Stimulated activated CD4-positive, alpha-beta T cell treated with anti-CD3 and anti-CD28 coated beads, Interleukin-15, amount 100 ng/mL, for 1 hour (primary cell): ENCODE measurements at places on chromosomes 1 and 21.

DNA sequence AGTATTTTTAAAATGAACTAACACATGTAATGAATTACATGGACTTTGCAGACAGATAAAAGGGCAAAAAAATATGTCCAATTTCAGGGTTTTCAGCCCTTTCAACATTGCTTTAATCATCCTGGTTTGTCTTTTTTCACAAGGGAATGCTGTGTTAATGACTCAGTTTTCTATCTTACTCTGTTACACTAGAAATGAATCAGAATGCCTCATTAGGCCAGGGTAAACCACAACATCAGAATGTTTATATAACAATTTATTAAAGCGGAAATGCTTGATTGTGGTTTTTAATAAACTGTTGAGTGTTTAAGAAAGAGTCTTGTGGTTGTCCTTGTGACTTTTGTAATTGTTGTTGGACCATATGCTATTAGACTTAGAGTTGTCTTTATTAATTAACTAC lies 13.5 kb downstream of the GORAB start:
- no peak for DNase-seq

- no peak for DNase-seq
Observed at GRCh38 chr21:37749132-37749531, 167.1 kb downstream of the KCNJ6 start.

- DNase-seq = no peak
Observed at GRCh38 chr1:1974834-1975233, 28.8 kb downstream of the CFAP74 start.

DNA sequence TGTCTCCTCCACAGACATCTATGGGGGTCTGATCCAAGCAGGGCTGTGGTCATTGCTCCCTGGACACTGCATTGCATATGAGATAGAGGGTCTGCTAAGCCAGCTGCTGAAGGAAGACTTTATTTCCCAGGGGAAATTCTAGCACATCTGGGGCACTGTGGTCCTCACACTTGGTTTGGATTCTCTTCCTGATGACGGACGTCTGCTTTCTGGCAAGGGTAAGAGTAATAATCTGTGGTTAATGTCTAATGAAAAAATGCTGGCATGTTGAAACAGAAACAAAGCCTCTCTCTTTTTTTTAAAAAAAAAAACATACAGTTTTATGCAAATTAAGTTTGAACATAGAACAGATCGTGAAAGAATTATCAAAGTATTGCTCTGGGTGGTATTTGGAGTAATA lies 553.9 kb downstream of the DPYD start:
- DNase-seq = no peak

- no peak for DNase-seq
Observed at GRCh38 chr1:160167580-160167979, 16.2 kb downstream of the ATP1A4 start.

DNA sequence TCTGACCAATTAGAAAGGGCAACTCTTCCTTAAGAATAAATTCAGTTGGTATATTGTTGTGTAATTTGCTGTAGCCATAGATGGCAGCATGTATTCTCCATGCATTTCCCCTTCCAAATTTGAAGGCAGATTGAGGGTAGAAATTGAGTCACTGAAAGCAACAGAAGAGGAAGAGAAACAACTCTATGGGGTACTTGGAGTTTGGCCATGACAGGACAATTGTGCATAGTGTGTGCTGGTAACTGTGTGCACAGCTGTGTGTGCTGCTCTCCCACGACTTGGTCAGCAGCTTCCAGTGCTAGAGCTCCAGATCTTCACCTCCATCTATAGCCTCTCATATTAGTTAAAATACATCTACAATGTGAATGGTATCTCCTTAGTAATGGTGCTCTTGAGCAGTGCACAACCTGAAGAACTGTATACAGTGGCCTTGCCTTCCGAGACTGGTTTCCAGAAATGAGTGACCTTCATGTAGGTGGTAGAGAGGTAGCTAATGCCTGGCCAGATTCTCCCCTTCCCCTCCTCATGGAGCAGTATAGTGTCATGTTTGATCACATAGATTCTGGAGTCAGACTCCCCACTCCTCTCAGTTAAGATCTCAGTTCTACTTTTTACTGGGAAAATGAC lies 882 bp upstream of the FCAMR start:
- DNase-seq = no peak

DNA sequence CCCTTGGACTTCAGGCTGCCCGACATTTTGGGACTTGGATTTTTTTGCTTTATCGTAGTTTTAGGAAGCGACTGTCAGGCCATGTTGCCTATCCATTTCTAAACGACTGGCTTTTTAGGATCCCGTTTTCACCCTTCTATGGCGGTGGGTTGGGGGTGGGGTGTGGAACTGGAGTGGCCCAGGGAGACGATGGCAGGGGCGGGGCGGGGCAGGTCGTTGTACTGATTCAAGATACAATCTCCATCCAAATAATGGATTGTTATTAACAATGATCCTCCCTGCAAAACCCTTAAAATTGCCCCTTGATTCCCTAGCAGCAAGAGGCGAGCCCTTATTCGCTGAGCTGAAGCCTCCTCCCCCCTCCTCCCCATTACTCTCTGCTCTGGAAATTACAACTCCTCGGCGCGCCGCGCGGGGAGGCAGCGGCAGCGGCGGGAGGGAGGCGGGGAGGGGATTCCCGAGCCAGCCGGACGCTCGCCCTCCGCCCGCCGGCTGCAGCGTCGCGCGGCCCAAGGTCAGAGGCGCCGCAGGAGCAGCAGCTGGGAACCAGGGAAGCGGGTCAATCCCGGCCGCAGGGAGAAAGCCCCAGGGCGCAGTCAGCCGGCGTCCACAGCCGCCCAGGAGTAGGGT lies at the start of gene TRIM67:
TSS of gene TRIM67 (plus strand) at position 392 of the 630 bp plus-strand sequence. CDS start 912 bp downstream, outside the sequence.
- no peak for DNase-seq

GRCh38 chr21:37437376-37438080 lies 71.0 kb downstream of the DYRK1A start:
- no peak for DNase-seq

GRCh38 chr1:44631333-44631646 lies 43.0 kb downstream of the TMEM53 start:
- no peak for DNase-seq

GRCh38 chr21:34642211-34643075 lies 26.4 kb upstream of the CLIC6 start:
- no peak for DNase-seq

DNA sequence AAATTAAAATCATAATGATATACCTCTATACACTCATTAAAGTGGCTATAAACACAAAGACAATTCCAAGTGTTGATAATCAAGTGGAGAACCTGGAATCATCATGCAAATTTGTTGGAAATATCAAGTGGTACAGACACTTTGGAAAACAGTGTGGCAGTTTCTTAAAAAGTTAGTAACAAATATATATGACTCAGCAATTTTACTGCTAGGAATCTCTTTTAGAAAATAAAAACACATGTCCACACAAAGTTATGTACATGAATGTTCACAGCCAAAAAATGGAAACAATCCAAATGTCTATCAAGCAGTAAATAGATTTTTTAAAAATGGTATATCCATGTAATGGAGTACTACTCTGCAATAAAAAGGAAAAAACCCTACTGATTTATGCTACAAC lies 375.6 kb downstream of the HLX start:
- DNase-seq = no peak

- no peak for DNase-seq
Observed at GRCh38 chr21:44370027-44370735, 16.8 kb downstream of the TRPM2 start.

GRCh38 chr1:205951746-205952145 lies 8.5 kb upstream of the SLC26A9 start:
- DNase-seq = no peak

GRCh38 chr1:89649783-89650182 lies 16.9 kb downstream of the LRRC8C start:
- DNase-seq = no peak

- DNase-seq = no peak
Observed at GRCh38 chr1:172809750-172810149, 150.8 kb downstream of the FASLG start.

GRCh38 chr1:214319938-214320337 lies 39.0 kb downstream of the SMYD2 start:
- DNase-seq = no peak

DNA sequence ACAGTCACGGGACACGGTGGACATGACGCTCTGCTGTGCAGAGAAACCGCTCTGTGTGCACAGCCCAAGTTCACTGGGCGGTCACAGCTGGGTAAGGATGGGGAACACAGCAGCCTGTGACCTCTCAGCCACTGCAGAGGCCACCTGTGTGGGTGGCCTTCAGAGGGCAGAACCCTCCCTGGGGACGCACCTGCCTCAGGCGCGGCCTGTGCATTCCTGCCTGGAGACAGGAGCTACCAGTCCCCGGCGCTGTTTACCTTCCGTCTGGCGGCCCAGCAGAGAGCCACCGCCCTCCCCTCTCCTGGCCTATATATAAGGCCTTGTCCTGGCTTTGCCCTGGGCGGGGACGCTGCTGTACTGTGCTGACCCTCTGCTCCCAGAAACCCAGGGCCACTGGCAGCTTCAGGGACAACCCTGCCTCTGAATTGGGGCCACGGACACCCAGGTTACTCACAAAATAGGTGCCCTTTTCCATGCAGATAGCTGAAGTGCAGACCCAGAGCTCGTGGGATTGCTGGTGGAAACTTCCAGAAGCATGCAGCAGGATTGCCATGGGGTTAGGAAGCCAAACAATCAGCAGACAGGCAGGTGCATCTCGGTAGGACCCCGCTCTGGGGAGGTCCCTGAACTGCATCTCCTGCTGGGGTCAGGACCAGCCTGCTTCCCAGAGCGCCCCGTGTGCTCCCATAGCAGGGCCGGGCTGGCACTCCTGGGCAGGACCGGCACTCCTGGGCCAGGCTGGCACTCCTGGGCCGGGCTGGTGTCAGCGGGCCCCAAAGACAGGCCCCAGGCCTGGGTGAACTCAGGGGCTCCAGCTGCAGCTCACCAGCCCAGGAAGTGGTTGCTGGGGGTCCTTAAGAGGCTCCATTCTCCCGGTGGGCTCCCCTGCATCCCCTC lies 83.6 kb downstream of the SIK1 start:
- no peak for DNase-seq

GRCh38 chr1:110084227-110085078 lies 14.0 kb upstream of the ALX3 start:
- no peak for DNase-seq

DNA sequence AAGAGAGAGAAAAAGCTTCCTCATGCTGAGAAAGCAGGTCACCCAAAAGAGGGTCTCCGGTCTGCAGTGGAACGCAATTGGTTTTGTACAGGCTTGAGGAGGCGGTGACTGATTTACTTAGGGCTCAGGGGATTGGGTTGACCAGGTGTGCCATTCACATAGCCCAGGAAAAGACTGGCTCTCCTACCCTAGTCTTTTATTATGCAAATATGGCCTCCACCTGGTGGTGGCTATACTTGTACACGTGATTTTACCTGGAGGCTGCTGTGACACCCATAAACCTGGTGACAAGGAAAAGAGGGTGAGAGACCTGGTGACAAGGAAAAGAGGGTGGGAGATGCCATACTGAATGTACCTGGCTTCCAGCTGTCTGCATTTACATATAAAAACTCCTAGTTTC lies 49.9 kb downstream of the DNTTIP2 start:
- no peak for DNase-seq

DNA sequence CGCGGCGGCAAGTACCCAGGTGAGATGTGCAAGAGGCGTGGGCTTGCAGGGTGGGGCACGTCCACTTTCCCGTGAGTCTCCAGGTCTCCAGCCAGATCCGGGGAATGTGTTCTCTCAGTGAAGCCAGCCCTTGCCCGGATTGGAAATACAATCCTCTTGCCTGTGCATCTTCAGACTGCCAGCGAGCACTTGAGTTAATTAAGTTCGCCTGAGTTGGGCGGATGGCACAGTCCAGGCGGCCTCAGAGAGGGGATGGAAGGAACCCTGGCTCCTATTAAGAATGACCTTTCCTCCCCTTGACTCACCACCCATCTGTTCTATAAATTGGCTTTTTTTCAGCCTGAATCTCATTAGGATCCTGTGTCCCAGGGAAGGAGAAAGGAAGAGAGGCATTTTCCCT lies 33.3 kb upstream of the CNTN2 start:
- DNase-seq = no peak

DNA sequence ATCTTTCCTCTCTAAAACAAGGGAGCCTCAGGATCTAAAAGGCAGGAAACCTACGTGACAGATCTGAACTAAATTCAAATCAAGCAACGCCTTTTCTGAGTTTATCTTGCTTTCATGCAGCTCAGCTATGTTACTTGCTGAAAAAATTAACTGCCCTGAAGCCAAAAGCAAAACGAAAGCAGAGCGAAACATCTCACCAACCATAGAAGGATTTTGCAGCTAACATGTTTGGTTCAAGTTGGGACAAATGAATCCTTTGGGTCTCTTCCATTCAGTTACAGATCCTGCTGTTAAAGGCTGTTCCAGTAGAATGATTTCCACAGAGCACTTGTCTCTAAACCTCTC lies 482 bp downstream of the SLC2A5 start:
- no peak for DNase-seq

- DNase-seq = no peak
Observed at GRCh38 chr1:13699510-13699909, 478 bp upstream of the PRDM2 start.

GRCh38 chr1:24468685-24469316 lies 33.8 kb upstream of the RCAN3 start:
- no peak for DNase-seq

- DNase-seq = no peak
Observed at GRCh38 chr1:63454269-63454668, 68.8 kb downstream of the ITGB3BP start.

GRCh38 chr1:55559161-55559611 lies 344.0 kb upstream of the USP24 start:
- DNase-seq = no peak

DNA sequence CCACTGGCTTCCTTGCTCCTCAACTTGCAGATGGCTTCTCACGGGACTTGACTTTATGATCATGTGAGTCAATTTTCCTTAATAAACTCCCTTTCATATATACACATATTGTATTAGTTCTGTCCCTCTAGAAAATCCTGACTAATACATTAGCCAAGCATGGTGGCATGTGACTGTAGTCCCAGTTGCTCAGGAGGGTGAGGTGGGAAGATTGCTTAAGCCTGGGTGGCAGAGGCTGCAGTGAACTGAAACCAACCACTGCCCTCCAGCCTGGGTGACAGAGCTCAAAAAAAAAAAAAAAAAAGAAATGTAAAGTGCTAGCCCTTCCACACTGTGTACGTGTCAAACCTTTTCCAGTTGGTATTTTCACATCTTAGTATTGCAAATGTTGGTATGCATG lies 857.0 kb downstream of the LTN1 start:
- DNase-seq = no peak

GRCh38 chr1:98854137-98854536 lies 150.5 kb downstream of the PLPPR5 start:
- no peak for DNase-seq
